ENCODE measurements at places on chromosomes 12 and 14. TPM values are rescaled to one million over a fixed set of nuclear protein-coding genes. Genes with fewer than 3 reads are reported as not detected.

The SIRT4 gene
- total RNA-seq, result not detected

The RND1 gene
- total RNA-seq, result 0.85 TPM

- H3K4me1 ChIP-seq, result peaks cover 11% of the 10 kb centered on the region
- peaks cover under 1% of the 10 kb centered on the region for H3K27me3 ChIP-seq
- no peak for DNase-seq
- H3K36me3 ChIP-seq, result no peaks in the 10 kb centered on the region
Measured at GRCh38 chr14:105193916-105194782, 13.0 kb upstream of the NUDT14 start.

The SERPINA6 gene
- not detected for total RNA-seq

GRCh38 chr12:71999795-72000194, 61.1 kb downstream of the TPH2 start:
- no peak for DNase-seq
- no peak overlapping the region for H3K27ac ChIP-seq
- H3K4me3 ChIP-seq, result no peak overlapping the region
- no peaks in the 10 kb centered on the region for H3K4me1 ChIP-seq
- no peaks in the 10 kb centered on the region for H3K36me3 ChIP-seq

DNA sequence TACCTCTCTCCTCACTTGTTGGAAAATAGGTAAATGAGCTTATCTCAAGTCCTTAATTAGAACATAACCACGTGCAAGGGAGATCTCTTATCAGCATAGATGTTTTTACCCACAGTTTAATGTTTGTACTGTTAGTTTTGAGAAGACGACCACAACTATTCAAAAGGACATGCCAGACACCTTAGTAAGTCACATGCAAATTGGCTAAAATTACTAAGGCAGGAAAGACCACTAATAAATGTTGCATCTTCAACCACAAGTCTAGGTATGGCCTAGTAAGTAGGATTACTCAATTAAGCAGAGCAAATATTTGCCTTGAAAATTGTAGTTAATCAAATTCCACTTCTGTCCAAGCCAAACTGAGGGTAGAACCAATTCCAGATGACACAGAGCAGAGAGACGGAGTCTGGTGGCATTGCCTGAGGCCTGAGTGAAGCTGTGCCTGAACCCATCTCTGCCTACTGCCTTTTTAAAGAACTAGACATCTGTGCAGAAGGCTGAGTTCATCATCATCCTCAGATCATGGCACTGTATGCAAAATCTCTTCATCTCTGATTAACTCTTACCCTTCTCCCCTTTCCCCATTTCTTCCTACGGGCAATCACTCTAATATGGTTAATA, 29.7 kb upstream of the CHST11 start:
- no peaks in the 10 kb centered on the region for H3K36me3 ChIP-seq
- no peak overlapping the region for H3K27ac ChIP-seq

- H3K36me3 ChIP-seq, result no peaks in the 10 kb centered on the region
- H3K27me3 ChIP-seq, result no peaks in the 10 kb centered on the region
- H3K4me3 ChIP-seq, result no peak overlapping the region
- DNase-seq, result no peak
- H3K4me1 ChIP-seq, result no peaks in the 10 kb centered on the region
Measured at GRCh38 chr12:72201457-72201856, 70.7 kb upstream of the TRHDE start.

The CLEC6A gene
- total RNA-seq, result not detected

DNA sequence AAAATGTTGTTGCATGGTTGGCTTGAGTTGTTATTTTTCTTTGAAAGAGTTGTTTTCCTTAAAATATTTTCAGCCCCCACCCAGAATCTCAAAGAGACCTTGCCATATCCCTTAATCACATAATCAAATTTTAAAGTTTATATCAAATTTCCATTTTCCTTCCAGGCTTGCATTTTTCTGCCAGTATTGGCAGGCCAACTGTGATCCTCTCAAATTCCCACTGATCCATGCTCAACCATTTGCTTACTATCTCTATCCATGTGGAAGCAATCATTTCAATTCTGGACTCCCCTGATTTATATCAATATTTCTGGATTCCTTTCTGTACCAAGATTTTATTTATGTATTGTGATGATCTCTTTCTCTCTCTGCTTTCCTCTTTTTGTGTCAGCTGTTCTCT, 64.2 kb upstream of the PYGL start:
- H3K36me3 ChIP-seq, result no peaks in the 10 kb centered on the region
- H3K27me3 ChIP-seq, result no peaks in the 10 kb centered on the region
- H3K4me1 ChIP-seq, result no peaks in the 10 kb centered on the region
- DNase-seq, result no peak

DNA sequence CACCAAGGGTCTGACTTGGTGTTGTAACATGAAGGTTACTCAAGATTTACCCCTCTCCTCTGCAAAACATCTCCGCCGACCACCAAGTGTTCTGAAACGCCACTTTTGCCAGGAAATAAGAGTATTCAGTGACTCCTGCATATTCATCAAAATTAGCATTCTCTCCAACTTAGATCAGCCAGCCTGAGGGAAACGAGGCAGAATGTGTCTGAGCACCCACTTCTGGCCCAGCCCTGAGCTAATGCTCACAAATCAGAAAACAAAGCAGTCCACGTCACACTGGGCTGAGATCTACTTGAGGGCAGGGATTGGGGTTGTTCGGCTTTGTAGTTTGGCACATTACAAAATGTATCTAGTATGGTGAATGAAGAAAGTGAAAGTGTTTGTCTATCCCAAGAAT, 64.3 kb downstream of the TBX5 start:
- no peak overlapping the region for H3K27ac ChIP-seq
- H3K27me3 ChIP-seq, result no peaks in the 10 kb centered on the region
- no peak for DNase-seq

GRCh38 chr14:26974965-26975364, 377.1 kb upstream of the NOVA1 start:
- H3K27ac ChIP-seq, result no peak overlapping the region
- DNase-seq, result no peak
- no peaks in the 10 kb centered on the region for H3K27me3 ChIP-seq
- no peaks in the 10 kb centered on the region for H3K4me1 ChIP-seq
- no peaks in the 10 kb centered on the region for H3K36me3 ChIP-seq

The TEX52 gene
- not detected for total RNA-seq

DNA sequence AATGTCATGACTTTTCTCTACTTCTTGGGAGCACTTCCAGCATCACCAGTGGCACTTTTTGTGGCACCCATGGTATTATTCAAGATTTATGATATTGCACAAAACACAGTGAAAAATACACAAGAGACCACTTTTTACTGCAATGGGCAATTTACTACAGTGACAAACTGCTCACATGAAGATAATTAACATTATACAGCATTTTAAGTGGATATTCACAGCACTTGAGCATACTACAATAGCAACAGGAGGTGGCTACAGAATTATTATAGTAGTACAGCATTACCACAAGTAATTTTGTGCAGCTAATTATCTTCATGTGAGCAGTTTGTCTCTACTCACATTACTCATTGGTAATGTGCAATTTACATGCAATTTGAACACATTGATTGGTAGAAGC, 18.3 kb downstream of the IL26 start:
- no peak for DNase-seq
- no peaks in the 10 kb centered on the region for H3K27me3 ChIP-seq
- no peak overlapping the region for H3K4me3 ChIP-seq
- no peak overlapping the region for H3K27ac ChIP-seq
- H3K4me1 ChIP-seq, result no peaks in the 10 kb centered on the region
- H3K36me3 ChIP-seq, result no peaks in the 10 kb centered on the region

GRCh38 chr12:96383991-96384390, 16.2 kb downstream of the CDK17 start:
- peaks cover 9% of the 10 kb centered on the region for H3K4me1 ChIP-seq
- no peak for DNase-seq
- no peak overlapping the region for H3K27ac ChIP-seq
- H3K27me3 ChIP-seq, result no peaks in the 10 kb centered on the region

The SOAT2 gene
- total RNA-seq, result not detected

The SYCP3 gene
- not detected for total RNA-seq

The DGLUCY gene
- 59.2 TPM for total RNA-seq

DNA sequence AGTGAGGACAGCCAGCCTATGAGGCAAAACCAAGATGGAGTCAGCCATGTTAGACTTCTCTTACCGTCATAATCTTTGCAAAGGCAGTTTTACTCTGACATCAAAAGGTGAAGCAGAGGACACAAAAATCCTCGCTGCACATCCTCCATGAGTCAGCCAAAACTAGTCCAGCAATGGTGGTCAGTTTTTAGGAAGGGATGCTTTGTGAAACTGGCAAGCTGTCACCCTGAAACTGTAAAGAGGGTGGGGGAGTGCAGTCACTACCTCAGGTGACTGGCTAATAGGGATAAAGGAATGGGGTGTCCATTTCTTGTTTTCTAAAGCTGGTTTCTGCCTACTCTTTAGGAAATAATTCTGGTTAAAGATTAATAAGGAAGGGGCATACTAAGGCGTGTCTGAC, 5.4 kb upstream of the CIPC start:
- H3K27me3 ChIP-seq, result no peaks in the 10 kb centered on the region
- H3K27ac ChIP-seq, result no peak overlapping the region
- H3K4me1 ChIP-seq, result peaks cover 6% of the 10 kb centered on the region
- H3K4me3 ChIP-seq, result no peak overlapping the region

The LMO3 gene
- 20.2 TPM for total RNA-seq

DNA sequence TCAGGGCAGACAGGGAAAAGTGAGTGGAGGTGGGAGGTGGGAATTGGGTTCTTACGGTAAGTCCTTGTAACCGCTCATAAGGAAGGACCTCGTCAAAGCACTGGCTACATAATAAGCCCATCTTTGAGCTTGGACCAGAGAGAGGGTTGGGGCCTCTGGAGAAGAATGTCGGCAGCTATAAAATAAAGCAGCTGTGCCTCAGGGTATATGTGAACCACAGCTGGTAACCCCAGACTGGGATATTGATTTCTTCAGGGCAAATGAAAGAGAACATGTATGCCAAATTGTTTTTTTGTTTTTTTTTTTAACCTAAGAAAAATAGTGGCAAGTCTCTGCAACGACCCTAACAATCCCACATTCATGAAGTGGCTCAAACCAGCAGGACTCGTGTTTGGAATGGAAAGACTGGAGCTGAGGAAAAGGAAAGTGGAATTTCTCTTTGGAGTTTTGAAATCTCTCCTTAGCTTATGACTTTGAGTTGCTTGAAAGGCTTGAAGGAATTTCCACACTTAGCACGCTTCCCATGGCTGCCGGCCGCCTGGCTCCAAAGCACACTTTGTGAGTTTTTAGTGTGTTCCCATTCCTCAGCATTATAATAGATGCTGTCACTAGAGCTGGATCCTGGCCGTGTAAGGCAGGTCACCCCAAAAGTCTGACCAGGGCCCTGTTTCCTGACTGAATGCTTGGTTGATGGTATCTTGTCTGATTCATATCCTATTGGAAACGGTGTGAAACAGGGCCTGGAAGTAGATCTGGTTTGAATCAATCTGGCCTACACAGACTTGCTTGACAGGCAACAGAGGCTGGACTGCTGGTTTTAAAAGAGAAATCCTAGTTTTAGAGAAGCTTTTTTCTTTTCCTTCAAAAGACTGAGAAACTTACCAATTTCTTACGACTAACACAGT, 244.7 kb downstream of the MSRB3 start:
- H3K27ac ChIP-seq, result no peak overlapping the region
- H3K27me3 ChIP-seq, result no peaks in the 10 kb centered on the region
- DNase-seq, result no peak
- H3K4me3 ChIP-seq, result no peak overlapping the region
- H3K4me1 ChIP-seq, result no peaks in the 10 kb centered on the region
- H3K36me3 ChIP-seq, result no peaks in the 10 kb centered on the region

DNA sequence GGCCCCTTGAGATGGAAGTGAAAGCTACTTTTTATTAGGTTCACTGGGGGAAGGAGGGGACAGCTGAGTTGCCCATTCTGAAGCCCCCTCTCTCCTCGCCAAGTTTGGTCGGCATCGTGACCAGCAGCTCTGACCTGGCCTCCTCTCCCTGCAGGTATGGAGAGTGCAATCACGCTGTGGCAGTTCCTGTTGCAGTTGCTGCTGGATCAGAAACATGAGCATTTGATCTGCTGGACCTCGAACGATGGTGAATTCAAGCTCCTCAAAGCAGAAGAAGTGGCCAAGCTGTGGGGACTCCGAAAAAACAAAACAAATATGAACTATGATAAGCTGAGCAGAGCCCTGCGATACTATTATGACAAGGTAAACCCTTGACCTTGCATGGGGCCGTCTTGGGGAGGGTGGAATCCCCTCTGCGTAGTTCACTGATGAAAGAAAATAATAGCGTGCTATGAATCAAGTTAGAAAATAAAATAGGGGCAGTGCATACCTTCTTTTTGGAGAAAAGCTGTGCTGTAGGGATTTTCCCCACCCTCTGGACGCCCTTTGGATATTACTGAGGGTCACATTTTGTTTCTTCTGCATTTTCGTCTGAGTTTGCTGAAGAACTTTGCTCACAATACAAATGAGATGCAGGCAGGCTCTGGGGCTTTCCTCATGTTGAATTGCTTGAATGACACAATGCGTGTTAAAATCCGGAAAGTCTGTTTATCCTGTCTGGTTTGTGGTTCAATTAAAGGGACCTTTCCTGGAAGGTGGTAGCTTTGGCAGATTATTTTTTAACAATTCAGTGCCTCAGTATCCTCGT, 29.4 kb downstream of the ELK3 start:
- H3K27ac ChIP-seq, result no peak overlapping the region
- H3K27me3 ChIP-seq, result no peaks in the 10 kb centered on the region
- no peaks in the 10 kb centered on the region for H3K4me1 ChIP-seq
- no peak overlapping the region for H3K4me3 ChIP-seq
- peak; percentile 45 for DNase-seq

DNA sequence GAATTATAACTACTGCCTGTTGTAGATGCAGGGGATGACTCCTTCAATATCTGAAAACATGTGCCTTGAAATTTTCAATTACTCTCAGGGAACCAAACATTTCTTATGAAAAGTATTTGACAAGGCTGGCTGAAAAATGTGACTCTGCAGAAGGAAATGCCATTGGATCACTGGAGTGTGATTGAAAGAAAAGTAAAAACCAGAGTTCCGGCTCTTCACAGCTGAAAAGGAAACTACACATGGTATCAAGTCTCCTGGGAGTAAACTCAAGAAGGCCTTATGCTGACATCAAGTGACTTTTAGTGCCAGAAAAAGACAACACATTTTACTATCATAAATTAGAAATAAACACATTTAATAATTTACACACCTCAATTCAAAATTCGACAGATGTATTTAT, 693.0 kb downstream of the LRFN5 start:
- H3K4me1 ChIP-seq, result no peaks in the 10 kb centered on the region
- no peak overlapping the region for H3K27ac ChIP-seq
- H3K36me3 ChIP-seq, result no peaks in the 10 kb centered on the region

- no peaks in the 10 kb centered on the region for H3K36me3 ChIP-seq
- no peak overlapping the region for H3K4me3 ChIP-seq
- no peak for DNase-seq
- no peak overlapping the region for H3K27ac ChIP-seq
- H3K4me1 ChIP-seq, result no peaks in the 10 kb centered on the region
Measured at GRCh38 chr12:23221066-23221465, 596.1 kb downstream of the ETNK1 start.

The ITGA5 gene
- total RNA-seq, result 973 TPM
